ENCODE measurements at places on chromosomes 11 and 22. TPM values are rescaled to one million over a fixed set of nuclear protein-coding genes. Genes with fewer than 3 reads are reported as not detected.

Gene SLC22A9
- total RNA-seq = not detected

Gene TM7SF2
- 27.7 TPM for total RNA-seq

GRCh38 chr11:128476049-128476448, 111.3 kb downstream of the ETS1 start:
- no peaks in the 10 kb centered on the region for H3K27me3 ChIP-seq
- no peak for DNase-seq
- H3K36me3 ChIP-seq = peaks cover 99% of the 10 kb centered on the region
- H3K4me1 ChIP-seq = peaks cover 97% of the 10 kb centered on the region

DNA sequence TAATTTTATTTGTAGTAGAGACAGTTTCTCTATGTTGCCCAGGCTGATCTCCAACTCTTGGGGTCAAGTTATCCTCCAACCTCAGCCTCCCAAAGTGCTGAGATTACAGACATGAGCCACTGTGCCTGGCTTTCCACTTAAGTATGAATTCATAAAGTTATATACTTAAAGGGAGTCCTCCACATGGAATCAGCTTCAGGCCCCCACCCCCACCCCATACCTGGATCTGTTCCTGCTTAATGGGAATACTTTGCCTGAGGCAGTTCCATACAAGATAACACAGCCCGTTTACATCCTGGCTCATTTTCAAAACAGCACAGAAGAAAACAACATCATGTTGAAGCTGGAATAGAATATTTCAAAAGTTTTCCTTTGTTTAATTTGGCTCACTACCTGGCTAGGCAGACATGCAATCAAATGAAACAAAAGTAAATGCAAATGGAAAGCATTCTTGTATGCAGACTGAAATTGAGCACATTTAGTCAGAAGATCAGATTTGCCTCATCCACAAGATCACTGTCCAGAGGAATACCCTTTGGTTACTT, 82.4 kb downstream of the FAT3 start:
- no peak for DNase-seq
- no peak overlapping the region for H3K4me3 ChIP-seq
- H3K4me1 ChIP-seq = no peaks in the 10 kb centered on the region

- H3K27me3 ChIP-seq = no peaks in the 10 kb centered on the region
- no peak for DNase-seq
- H3K4me3 ChIP-seq = no peak overlapping the region
- H3K36me3 ChIP-seq = no peaks in the 10 kb centered on the region
These were observed 629.0 kb downstream of the TBC1D22A start for GRCh38 chr22:47391169-47392053.

DNA sequence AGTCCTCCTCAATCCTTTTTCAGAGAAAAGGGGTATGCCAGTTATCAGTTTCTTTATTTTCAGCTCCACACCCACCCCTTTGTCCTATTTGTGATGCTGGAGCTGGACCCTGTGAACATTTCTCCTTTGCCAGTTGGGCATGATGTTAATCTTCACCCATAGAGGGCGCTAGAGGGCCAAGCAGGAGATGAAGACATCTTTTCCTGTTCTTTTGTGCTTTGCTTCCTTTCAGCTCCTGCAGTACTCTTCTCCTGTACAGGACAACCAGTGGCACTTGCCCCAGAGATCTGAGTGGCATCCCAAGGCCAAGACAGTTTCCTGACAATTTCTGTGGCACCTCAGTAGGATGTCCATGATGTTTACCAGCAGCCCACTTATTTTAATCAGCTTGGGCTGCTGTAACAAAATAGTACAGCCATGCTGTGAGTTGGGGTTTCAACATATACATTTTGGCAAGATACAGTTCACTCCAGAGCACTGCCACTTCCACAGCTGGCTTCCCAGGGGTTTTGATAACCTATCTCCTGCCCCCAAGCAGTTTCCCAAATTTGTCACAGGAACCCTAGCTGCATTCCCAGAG, 4.6 kb downstream of the SAA2 start:
- H3K4me3 ChIP-seq = no peak overlapping the region
- peaks cover 26% of the 10 kb centered on the region for H3K27me3 ChIP-seq
- peak; percentile 87 for DNase-seq
- no peaks in the 10 kb centered on the region for H3K36me3 ChIP-seq
- H3K4me1 ChIP-seq = peaks cover 31% of the 10 kb centered on the region
- H3K27ac ChIP-seq = peak overlapping the region; percentile 36

DNA sequence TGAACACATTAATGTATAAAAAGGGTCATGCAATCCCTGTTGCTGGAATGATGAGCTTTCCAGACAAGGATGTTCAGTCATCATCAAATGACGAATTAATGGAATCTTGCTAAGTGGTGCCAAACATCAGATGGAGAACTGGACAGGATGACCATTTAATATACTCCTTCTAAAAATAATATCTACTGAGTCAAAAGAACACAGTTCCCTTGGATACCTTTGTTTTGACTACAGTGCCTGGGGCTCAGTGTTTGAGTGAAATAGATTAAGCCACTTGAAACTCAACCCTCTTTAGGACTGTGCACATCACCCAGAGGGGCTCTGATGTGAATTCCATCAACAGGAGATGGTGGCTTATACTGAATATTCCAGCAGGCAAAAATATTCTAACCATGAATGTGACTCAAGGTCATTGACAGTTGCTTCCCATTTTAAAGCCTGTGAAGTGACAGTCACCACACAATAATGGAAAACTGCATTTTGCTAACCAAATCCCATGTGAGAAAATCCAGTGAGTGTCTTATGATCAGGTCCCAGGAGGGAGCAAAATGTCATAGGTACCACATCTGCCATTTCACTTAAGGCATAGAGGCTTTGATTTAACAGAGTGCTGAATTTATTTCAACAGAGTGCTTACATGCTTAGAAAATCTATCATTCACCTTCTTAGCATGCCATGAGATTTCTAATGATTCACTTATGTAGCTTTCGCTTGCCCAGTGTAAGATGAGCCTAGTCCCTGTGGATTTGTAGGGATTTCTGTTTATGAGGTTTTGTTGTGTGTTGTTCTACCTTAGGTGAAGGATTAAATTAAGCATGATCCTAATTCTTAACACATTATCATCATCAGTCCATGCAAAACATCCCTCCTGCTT, 41.3 kb upstream of the SLN start:
- peaks cover 15% of the 10 kb centered on the region for H3K27me3 ChIP-seq
- H3K36me3 ChIP-seq = no peaks in the 10 kb centered on the region
- no peak overlapping the region for H3K27ac ChIP-seq
- H3K4me1 ChIP-seq = no peaks in the 10 kb centered on the region

Gene DPP3
- total RNA-seq = 78.4 TPM

DNA sequence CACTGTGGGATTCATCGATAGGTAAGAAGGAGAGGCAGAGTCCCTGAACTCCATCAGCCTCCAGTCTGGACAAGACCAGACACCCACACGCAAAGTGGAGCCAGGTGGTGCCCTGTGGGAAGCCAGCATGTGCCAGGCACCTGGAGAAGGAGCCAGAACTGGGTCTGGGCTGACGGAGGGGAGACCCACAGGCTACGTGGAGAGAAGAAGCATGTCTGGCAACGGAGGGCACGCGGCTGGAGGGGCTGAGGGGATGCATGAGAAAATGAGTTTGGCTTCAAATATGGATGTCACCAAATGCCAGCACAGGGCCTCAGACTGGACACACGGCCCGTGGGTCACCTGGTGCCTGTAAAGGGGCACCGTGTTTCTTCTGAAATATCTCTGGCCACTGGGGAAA, 55.7 kb downstream of the LINC01488 start:
- H3K27ac ChIP-seq = no peak overlapping the region
- H3K36me3 ChIP-seq = no peaks in the 10 kb centered on the region
- H3K27me3 ChIP-seq = peaks cover 6% of the 10 kb centered on the region
- no peaks in the 10 kb centered on the region for H3K4me1 ChIP-seq

- no peak for DNase-seq
- no peaks in the 10 kb centered on the region for H3K36me3 ChIP-seq
- peaks cover 16% of the 10 kb centered on the region for H3K4me1 ChIP-seq
- no peaks in the 10 kb centered on the region for H3K27me3 ChIP-seq
These were observed 9.2 kb downstream of the RAB36 start for GRCh38 chr22:23154461-23154860.

- no peaks in the 10 kb centered on the region for H3K36me3 ChIP-seq
- DNase-seq = no peak
- no peak overlapping the region for H3K4me3 ChIP-seq
- no peaks in the 10 kb centered on the region for H3K4me1 ChIP-seq
- no peak overlapping the region for H3K27ac ChIP-seq
These were observed 150.6 kb downstream of the OPCML start for GRCh38 chr11:133381761-133382130.

Gene OR8D4
- total RNA-seq = not detected

- H3K4me3 ChIP-seq = no peak overlapping the region
- H3K27me3 ChIP-seq = no peaks in the 10 kb centered on the region
- no peak overlapping the region for H3K27ac ChIP-seq
- H3K36me3 ChIP-seq = peaks cover 60% of the 10 kb centered on the region
- H3K4me1 ChIP-seq = peaks cover 17% of the 10 kb centered on the region
These were observed 30.9 kb upstream of the PDE3B start for GRCh38 chr11:14612694-14613093.

Gene PTPRCAP
- total RNA-seq = 328 TPM

DNA sequence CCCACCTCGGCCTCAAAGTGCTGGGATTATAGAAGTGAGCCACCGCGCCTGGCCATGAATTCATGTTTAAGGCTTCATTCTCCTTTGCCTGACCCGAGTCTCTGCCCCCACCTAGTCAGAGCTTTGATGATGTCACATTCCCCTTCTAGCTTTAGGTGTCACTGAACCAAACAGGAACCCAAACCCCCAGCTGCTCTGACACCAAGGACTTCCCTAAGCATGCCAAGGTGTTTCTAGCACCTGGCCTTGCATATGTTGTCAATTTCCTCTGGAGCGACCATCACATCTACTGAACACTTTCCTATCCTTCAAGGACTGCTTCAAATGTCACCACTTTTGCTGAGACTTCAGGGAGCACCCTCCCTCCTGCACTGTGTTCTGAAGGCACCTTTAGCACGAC, 2.3 kb downstream of the F2 start:
- no peak for DNase-seq
- peaks cover 8% of the 10 kb centered on the region for H3K4me1 ChIP-seq
- no peaks in the 10 kb centered on the region for H3K27me3 ChIP-seq
- H3K27ac ChIP-seq = peak overlapping the region; percentile 73

- no peak for DNase-seq
- no peaks in the 10 kb centered on the region for H3K36me3 ChIP-seq
- H3K4me3 ChIP-seq = no peak overlapping the region
- no peaks in the 10 kb centered on the region for H3K4me1 ChIP-seq
- H3K27me3 ChIP-seq = no peaks in the 10 kb centered on the region
- no peak overlapping the region for H3K27ac ChIP-seq
These were observed 170.2 kb downstream of the BUD13 start for GRCh38 chr11:116602637-116602942.

Gene GLYATL2
- not detected for total RNA-seq

- no peak for DNase-seq
- H3K4me1 ChIP-seq = no peaks in the 10 kb centered on the region
- H3K4me3 ChIP-seq = no peak overlapping the region
- H3K36me3 ChIP-seq = no peaks in the 10 kb centered on the region
- H3K27me3 ChIP-seq = no peaks in the 10 kb centered on the region
These were observed 90.6 kb upstream of the NTM start for GRCh38 chr11:131279654-131280384.

DNA sequence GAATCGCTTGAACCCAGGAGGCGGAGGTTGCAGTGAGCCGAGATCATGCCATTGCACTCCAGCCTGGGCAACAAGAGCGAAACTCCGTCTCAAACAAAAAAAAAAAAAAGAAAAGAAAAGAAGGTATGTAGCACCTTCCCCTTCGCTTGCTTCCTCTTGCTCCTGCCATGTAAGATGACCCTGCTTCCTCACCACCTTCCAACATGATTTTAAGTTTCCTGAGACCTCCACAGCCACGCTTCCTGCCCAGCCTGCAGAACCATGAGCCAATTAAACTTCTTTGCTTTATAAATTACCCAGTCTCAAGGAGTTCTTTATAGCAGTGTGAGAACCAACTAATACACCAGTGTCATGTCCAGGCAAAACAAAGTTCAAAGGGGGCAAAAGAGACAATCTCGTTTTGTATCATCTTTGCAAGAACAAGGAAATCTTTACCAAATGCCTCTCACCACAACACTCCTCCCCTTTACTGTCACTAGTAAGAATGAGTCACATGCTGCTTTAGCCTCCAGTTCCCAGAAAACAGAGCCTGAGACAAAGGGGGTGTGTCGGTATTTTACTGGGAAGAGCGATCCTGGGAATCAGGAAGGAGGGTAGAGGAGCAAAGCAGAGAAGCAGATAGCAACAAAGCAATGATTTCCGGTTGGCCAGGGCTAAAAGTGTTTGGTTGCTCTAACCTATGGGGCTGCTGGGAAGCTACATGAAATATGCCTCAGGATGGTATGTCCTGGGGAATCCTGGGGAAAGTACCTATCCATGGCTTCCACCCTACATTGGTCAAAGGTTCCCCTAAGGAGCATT, 10.5 kb upstream of the MCHR1 start:
- DNase-seq = no peak
- H3K4me1 ChIP-seq = peaks cover 21% of the 10 kb centered on the region
- H3K36me3 ChIP-seq = peaks cover 4% of the 10 kb centered on the region
- no peak overlapping the region for H3K4me3 ChIP-seq
- H3K27ac ChIP-seq = peak overlapping the region; percentile 73
